Right ventricle myocardium inferior (tissue), 1 donor: ENCODE measurements at places on chromosomes 16 and 17. TPM values are rescaled to one million over a fixed set of nuclear protein-coding genes. Genes with fewer than 3 reads are reported as not detected.
A peak's percentile ranks its signal among the peaks of the same experiment; 100 is the strongest.

SOX15 gene
- total RNA-seq, result 0.89 TPM

DPEP3 gene
- not detected for total RNA-seq

ALOX15B gene
- 0.16 TPM for total RNA-seq

BHLHA9 gene
- total RNA-seq, result not detected

LAT gene
- total RNA-seq, result 1.9 TPM

AKAP1 gene
- total RNA-seq, result 226 TPM

MRPL58 gene
- total RNA-seq, result 51.4 TPM

ANKS4B gene
- total RNA-seq, result not detected

PITPNM3 gene
- total RNA-seq, result 0.46 TPM

GAS2L2 gene
- total RNA-seq, result 0.27 TPM

- no peak for DNase-seq
Measured at GRCh38 chr17:72863526-72864211, 228.8 kb downstream of the SLC39A11 start.

- DNase-seq, result no peak
Measured at GRCh38 chr17:46264456-46265198, 30.3 kb upstream of the LRRC37A start.

DNA sequence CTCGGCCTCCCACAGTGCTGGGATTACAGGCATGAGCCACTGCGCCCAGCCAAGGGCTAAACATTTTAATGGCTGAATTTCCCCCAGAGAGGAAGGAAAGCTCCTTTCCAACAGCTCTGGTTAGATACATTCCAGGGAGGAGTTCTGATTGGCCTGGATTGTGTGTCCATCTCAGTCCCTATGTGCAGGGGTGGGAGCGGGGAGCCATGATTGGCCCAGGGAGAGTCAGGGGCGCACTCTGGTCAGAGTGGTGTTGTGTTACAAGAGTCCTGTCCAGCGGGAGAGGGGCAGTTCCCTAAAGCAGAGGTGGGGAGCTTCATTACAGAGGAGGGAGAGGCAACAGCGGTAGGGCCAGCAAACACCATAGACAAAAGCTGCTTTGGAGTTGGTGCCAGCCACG lies 75.0 kb downstream of the RAP1GAP2 start:
- no peak for DNase-seq

DNA sequence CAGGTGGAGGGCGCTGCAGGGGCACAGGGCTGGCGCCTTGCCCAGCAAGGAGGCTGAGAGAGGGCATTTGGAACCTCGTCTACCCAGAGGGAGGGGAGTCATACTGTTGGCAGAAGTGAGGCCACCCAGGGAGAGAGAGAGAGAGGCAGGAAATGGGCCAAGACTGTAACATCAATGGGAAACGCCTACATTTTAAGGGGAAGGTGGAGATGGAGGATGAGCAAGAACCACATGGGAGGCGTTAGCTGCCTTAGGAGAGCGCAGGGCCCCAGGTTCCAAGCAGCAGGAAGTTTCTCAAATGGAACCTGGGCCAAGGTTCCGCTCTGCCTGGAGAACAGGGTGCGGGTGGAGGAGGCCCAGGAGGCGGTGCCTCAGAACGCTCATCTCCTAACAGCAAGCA lies 2.7 kb upstream of the WFDC1 start:
- no peak for DNase-seq

DNA sequence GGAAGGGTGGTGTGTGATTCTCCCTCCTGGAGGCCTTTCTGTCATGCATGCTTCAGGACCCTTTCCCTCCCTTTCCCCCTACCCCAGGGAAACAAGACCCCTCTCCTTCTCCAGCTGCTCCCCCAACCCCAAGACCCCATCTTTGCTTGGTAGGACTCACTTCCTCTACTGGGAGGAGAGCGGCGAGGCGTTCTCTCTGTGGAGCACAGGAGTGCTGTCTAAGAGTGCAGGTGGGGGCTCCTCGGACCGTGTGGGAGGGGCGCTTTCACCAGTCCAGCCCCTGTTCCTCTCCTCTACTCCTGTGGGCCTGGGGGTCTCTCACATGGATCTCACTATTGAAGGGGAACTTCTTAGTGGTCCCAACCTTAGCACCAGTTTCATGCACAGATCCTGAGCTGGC lies 456.1 kb upstream of the ASIC2 start:
- DNase-seq, result peak; percentile 50

GRCh38 chr17:69712801-69713311 lies 298.4 kb downstream of the MAP2K6 start:
- no peak for DNase-seq

DNA sequence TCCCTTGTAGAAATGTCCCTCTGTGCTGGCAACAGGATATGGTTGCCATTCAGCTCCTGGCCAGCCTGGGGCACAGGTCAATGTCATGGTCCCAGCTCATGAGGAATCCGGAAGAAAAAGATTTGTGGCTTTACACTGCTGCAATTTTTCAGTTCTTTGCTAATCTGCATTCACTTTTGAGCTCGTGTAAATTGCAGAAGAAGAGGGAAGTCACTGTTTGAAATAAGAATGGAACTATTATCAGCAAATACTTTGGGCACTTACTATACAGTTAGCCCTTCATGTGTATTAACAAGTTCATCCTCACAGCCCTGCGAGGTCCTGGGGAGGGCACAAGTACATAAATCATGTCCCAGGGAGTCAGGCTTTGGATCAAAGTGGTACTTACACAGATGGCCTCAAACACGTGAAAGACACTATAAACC lies 14.2 kb downstream of the SLC47A2 start:
- DNase-seq, result no peak

DNA sequence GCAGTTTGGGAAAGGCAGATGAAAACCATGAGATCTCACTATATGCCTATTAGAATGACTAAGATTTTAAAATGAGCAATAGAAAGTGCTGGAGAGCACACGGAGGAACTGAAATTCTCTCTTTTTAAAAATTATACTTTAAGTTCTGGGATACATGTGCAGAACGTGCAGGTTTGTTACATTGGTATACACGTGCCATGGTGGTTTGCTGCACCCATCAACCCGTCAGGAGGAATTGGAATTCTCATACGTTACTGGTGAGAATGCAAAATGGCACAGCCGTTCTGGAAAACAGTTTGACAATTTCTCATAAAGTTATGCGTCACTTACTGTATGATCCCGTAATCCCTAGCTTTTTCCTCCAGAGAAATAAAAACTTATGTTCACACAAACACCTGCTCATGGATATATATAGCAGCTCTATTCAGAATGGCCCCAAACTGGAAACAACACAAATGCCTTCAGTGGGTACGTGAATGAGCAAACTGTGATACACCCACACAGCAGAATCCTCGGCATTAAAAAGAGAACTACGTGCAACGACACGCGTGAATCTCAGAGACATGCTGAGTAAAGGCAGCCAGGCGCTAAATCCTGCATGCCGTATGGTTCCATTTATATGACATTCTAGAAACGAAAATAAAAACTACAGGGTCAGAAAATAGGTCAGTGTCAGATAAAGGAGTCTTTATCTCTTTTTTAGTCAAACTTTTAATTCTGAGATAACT lies 11.8 kb downstream of the PIK3R6 start:
- DNase-seq, result no peak

DNA sequence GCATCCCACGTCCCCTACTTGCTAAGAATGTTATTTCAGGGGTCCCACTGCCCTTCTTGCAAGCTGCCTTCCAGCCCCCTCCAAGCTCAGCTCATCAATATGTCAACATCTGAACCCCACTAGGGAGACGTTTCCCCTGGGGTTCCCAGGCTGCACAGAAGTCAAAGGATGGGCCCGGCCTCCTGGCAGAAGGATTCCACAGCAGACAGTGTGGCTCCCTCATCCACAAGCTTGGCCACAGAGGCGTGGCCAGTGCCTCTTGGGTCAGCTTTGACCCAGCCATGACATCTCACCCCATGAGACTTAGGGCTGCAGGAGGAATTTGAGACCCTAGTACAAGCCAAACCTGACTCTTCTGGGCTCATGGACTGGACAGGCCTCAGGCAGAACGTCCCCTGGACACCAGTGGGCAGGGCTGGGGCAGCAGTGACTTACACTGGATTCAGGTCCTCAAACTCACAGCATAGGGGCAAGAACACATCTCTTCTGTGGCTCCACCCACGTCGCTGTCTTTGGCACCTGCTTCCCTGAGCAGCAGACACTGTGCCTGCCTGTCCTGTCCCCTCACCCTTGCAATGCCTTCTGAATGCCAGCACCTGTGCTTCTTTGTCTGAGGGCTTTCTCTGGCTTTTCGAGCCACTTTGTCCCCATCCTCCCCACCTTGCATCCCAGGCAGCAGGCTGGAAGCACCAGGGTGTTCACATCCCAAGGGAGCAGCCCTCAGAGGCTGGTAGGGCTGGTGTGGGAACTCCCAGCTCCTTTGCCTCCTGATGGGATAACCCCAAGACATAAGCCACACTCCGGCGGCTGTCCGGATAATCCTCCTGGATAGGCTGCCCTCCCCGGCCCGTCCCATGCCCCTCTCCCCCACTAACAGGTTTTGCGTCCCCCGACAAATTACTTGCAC lies 56.0 kb upstream of the ENPP7 start:
- no peak for DNase-seq

GRCh38 chr16:85537795-85538401 lies 75.2 kb upstream of the GSE1 start:
- no peak for DNase-seq

- peak; percentile 66 for DNase-seq
Measured at GRCh38 chr16:69931631-69932030, 19.5 kb upstream of the CLEC18A start.

GRCh38 chr16:77677129-77677528 lies 45.2 kb upstream of the NUDT7 start:
- no peak for DNase-seq

DNA sequence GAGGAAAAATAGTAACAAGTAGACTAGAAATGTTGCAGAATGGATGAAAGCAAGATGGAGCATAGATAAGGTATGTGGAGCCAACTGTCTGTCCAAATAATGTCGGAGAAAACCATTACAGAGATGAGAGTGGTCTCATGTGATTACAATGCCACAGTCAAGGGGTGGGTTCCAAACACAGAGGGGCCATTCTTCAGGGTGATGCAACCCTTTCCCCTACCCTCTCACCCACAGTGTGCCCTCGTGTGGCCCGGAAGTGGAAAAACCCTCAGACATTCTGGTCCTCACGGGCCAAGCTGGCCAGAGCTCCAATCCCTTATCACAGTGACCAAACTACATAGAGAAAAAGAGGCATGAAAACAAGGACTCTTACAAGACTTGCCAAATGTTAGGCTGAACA lies 17.7 kb upstream of the HS3ST3A1 start:
- no peak for DNase-seq

DNA sequence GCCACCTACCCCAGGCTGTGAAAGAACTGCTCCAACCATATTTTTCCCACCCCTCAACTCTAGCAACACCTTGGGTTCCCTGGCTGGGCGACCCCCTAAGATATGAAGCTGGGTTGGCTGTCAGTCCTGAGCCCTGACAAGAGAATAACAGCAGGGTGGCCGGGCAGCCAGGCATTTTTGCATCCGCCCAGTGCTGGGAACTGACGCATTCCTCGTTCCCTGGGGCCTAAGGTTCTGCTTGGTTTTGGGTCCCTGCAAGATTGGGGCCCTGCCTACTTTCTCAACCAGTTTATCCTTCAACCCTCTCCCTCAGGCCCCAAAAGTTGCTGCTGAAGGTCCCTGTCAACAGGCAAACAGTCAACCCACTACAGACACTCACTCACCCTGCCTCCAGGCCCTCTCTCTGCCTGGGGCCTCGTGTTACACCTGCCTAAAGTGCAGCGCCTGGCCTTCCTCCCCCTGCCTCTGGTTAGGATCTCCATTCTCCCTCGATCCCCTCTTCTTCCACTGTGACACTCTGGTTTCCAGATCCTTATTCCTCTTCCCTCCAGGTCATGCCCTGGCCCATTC lies 151.5 kb downstream of the STX8 start:
- no peak for DNase-seq

GRCh38 chr16:10812312-10813098 lies 6.1 kb downstream of the TVP23A start:
- DNase-seq, result no peak

DNA sequence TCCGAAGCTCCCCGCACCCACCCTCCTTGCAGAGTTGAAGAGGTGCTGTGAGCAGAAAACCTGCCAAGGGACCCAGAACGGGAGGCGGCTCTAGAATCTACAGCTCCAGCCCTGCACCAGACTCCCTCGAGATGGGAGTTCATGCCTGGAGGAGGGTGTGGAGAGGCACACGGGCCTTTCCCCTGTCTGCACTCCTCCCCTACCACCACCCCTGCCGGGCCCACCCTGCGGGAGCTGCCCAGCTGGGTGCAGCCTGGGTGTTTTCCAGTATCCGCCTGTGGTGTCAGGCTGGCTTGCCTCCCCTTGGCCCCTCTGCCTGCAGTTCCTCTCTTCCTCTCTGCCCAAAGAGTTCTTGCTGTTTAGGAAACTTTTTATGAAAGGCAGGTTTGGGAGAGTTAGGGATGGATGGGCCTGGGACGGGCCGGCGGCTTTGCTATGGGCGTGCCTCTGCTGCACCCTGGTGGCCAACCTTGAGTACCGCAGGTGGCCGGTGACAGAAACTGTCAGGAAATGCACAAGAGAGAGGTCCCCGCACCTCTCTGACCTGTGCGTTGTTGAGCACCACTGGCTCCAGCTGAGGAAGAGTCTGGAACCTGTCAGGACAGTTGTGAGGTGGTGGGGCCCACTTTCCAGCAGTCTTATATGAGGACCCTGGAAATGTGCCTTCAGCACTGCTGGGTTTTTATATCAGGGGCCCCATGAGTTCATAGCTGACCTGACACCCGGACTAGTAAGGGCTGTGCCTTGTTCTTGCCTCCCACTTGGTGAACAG lies 354.1 kb downstream of the SEC14L1 start:
- DNase-seq, result peak; percentile 91

- peak; percentile 85 for DNase-seq
Measured at GRCh38 chr17:44097110-44097958, 26.1 kb downstream of the HDAC5 start.

DNA sequence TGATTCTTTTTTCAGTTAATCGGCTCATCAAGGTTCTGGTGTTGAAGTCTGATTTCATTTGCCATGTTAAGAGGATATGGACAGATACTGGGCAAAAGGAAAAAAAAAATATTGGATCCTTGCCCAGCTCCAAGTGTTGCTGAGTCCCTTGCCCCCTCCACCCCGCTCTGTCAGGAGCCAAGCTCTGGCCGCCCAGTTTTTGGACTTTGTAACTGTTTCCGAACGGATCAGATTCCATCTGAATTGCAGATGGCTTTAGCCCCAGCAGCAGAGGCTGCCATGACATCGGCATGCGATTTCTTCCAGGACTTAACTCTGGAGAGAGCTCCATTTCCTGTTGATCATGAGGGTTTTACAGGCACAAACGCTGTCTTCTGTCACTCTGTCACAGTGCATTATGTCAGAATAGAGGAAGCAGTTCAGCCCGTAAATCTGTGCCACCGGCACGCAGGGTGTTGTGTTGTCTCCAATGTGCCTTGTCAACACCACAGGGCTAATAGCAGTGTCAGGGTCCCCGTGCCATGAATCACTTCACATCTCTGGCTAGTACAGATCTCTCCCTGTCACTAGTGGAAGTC lies 615.6 kb downstream of the MAF start:
- DNase-seq, result peak; percentile 71

GRCh38 chr16:16096121-16096857 lies 127.0 kb downstream of the ABCC6 start:
- no peak for DNase-seq

DNA sequence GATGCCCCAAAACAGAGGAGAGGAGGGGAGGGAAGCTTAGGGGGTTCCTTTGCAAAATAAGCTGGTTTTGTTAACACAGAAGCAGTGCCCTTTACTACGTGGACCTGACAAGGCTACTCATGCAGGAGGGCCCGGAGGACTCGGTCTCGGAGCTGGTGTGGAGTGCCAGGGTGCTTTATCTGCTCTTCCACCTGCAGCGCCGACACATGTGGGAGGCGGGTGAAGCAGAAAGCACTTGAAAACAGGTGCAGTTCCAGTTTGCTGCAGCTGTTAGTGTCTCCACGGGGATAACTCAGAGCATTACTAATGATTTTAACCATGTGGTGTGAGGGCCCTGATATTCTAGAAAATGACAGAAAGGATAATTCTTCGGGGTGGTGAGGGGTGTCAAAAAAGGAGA lies 35.0 kb upstream of the MNT start:
- no peak for DNase-seq
